HCT116 (cell line): ENCODE measurements at places on chromosomes 2 and 18.
A peak's percentile ranks its signal among the peaks of the same experiment; 100 is the strongest.

DNA sequence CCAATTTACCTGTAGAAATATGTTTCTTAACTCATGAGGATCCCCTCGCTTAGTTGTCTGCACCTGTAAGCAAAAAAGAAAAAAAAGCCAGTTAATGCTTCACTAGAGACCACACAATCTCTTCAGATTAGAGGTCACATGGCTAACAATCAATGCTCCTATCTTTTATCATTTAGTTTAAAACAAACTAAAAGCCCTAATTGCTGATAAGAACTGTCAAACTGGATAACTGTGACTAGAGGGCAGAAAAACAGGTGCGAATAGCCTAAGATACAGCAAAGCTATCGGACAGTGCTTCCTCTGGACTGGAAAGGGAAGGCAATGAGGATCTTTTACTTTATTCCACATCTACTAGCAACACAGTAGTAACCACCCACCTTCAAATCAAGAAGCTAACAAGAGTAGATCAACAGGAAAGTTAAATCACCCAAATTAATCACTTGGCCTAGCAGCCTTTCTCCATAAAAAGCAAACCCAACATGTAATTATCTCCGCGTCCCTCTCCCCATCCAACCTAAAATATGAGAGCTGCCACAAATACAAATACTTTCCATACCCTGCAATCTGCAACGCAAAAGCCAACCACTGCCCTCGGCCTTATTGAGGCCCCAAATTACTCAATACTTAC is 734 bp downstream of the SLC25A12 start:
- DNase-seq = no peak

- no peak for DNase-seq
These were observed 60.7 kb downstream of the CDC42EP3 start for GRCh38 chr2:37610638-37611289.

GRCh38 chr2:219281588-219281987 is 2.4 kb downstream of the DNAJB2 start:
- no peak for DNase-seq

- no peak for DNase-seq
These were observed 83.0 kb downstream of the FAM117B start for GRCh38 chr2:202717598-202718310.

- DNase-seq = no peak
These were observed 161.5 kb downstream of the PTGR3 start for GRCh38 chr18:75047240-75047961.

GRCh38 chr18:45173799-45174519 is 441.3 kb upstream of the SLC14A2 start:
- no peak for DNase-seq

GRCh38 chr2:120477198-120477597 is 131.3 kb downstream of the INHBB start:
- no peak for DNase-seq

DNA sequence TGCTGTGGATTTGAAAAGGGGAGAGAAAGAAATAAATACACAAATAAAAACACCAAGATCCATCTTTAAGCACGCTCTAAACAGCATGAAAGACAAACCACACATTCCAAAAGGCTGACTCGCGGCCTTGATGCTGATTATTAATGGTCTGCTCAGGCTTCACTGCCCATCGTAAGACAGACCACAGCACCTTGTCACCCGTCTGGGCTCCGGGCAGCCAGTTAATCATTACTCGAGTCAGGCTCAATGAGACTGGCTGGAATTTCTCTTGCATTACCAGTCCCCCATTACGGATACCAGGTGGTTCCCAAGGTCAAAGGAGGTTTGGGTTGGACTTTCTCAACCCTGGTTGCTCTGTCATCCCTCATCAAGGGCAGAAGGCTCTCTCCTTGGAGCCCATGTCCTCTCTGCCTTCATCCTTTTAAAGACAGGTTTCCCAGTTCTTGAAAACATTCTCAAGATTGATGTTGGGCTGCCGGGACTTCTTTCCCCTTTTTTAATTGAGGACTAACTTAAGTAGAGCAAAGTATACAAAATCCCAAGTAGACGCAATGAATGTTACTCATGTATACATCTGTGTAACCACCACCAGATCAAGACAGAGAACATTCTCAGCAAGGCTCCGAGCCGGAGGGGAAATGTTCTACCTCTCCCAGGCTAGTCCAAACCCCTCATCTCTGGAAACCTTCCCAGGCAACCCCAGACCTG is 8.1 kb downstream of the SMAD7 start:
- DNase-seq = peak; percentile 91

- no peak for DNase-seq
These were observed 21.9 kb downstream of the CD28 start for GRCh38 chr2:203728321-203728720.

DNA sequence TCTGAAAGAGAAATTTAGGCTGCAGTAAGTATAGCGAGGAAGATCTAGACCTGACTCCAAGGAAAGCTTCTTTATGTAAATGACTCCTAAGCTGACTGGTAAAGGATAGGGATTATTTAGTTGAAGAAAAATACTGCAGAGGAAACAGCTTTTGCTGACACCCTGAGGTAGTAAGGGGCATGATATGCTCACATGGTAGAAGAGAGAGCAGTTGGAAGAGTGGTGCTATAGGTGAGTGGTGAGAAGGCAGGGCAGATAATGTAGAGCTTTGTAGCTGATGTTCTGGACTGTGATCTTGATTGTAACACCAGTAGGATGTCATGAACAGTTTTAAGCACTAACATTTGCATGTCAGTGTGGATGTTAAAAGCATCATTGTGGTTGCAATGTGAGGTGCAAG is 639.1 kb upstream of the SLC39A10 start:
- DNase-seq = no peak

DNA sequence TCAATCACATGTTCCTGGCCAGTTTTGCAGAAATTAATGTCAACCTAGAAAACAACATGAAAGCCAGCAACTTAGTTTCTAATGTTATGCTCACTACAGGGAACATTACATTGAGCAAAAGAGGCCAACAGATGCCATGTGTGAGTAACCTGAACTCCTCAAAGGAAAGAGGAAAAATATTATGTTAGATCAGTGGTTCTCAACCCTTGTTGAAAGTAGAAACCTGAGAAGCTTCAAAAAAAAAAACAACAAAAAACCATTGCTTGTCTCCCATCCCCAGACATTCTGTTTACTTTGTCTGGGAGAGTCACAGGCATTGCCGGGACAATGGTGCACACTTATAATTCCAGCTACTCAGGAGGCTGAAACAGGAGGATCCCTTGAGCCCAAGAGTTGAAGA is 57.7 kb downstream of the METTL4 start:
- no peak for DNase-seq

DNA sequence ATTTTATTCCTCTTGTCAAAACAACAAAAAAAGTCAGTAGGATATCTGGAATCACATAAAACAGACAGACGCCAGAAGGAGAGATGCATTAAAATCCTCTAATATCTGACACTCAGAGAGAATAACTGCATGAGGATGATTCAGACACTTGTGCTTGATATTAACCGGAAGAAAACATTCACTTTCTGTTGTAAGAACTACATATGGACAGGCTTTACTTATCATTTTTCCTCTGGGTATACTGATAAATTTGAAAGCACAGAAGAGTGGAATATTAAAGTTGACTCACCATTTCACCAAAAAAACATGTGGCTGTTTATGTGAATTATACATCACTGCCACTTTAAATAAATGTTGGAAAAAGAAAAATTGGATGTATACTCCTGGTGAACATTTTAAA is 589.1 kb upstream of the CDH2 start:
- DNase-seq = no peak

- DNase-seq = no peak
These were observed 5.3 kb downstream of the ONECUT2 start for GRCh38 chr18:57440331-57441070.

- no peak for DNase-seq
These were observed 95.6 kb downstream of the TNFRSF11A start for GRCh38 chr18:62420513-62421209.

DNA sequence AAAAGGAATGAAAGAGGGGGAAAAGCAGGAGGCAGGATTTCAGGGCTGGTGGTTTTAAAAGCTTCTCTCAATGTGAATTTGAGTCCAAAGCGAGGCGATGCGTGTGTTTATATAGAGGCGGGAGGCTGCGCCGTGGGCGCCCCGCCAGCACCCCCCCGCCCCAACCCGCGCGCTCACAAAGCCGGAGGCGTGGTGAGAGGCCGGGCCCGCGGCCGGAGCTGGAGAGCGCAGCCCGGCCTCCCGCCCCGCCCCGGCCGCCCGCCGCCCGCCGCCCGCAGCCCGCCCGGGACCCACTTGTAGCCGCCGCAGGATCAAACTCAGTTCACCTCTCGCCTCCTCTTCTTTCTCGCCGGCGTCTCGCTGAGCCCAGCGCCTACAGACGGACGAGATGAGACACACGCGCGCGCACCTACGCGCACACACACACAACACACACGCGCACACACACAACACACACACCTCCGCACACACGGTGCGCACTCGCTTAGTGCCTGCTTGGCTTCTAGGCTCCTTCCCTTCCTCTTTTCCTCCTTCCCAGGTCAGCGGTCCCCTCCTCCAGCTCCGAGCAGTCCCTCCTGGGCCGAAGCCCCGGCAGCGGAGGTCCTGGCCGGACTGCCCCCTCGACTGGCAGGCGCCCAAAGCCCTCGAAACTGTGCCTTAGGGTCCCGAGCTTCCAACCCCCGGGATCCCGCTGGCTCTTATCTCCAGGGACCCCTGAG is 1.3 kb upstream of the CYP26B1 start:
- no peak for DNase-seq

DNA sequence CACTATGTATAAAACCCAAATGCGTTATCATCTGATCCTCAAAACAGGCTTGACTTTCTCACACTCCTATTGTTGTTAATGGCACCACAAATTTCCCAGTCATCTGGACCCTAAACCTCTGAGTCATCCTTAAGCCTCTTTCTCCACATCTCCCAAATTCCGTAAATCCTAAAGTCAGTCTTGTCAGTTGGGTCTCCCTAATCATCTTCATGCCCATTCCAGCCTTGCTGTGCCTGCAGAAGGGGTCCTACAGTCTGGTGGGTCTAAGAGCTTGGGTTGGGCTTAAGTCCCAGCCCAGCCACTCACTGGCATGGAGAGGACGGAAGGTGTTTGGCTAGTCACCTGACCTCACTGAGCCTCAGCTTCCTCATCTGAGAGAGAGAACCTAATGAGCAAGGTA is 265.1 kb upstream of the SIX3 start:
- DNase-seq = no peak

DNA sequence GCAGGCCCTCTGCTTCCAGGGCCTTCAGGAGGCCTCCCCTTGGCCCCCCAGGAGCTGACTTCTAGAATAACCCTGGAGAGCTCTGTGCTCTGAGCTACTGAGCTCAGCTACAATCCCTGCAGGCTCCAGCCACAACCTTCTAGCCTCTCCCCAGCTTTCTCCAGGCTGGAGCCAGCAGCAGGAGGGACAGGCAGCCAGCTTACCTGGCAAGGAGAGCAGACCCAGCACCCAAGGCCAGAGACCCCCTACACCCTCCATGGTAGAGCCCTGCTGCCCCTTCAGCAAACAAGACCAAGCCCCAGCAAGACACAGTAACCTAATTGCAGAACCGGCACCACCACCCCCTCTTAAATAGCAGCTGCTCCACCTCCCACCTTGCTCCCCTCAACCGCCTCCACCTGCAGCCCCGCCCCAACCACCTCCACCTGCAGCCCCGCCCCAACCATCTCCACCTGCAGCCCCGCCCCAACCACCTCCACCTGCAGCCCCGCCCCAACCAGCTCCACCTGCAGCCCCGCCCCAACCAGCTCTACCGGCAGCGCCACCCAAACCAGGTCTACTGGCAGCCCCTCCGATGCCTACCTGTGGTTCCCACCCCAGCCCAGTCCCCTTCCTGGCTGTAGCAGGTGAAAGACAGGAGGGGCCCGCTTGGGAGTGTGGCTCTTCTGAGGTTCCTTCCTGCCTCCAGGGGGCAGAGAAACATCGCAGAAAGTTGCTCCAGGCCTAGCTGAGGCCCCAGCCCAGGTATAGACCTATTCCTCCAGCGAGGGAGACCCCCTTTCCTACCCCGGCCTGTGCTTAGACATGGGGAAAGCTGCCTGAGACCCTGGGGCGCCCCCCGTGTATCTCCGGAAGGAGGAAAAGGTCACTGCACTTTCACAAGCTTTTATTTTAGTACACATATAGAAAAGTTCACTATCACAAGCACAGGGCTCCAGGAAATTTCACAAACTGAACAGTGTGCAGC is at the start of gene ASTL:
TSS of gene ASTL (minus strand) at position 324 of the 967 bp plus-strand sequence. CDS start at position 258, 66 bp downstream.
- no peak for DNase-seq

DNA sequence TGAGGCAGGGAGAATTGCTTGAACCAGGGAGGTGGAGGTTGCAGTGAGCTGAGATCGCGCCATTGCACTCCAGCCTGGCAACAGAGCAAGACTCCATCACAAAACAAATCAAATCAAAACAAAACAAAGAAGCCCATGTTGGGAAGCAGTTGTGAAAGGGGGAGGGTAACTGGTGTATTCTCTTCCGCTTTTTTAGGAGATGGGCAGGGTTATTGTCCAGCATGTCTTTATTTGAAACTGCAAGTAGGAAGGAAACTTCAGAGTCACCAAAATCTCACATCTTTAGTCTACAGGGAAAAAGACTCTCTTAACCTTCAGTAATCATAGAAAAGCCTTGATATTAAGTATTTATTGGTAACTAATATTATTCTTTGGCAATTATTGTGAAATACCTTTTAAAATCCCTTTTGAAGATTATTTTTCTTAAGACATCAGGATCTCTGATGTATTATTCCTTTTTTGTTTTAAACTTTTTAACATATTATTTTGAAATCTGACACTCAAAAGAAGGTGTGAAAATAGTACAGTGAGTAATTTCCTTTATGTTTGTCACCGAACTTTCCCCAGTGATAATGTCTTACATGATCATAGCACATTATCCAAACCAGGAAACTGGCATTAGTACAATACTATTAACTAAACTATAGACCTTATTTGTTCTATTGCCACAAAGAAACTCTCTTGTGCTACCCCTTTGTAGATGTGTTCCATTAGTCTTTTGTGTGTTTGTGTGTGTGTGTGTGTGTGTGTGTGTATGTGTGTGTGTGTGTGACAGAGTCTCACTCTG is 84.3 kb upstream of the LTBP1 start:
- DNase-seq = no peak

DNA sequence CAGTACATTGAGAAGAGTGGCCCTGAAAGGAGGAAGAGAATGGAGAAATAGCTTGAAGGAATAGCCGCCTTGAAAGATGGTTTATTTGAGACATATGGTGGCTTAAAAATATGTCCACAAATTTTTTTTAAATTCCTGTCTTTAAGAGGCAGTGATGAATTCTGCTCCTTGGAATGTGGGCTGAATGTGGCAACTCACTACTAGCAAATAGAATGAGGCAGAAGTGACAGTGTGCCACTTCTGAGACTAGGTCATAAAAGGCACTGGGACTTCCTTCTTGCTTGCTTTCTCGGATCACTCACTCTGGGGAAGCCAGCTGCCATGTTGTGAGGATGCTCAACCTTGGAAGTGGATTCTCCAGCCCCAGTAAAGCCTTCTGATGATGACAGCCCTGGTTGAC is 67.0 kb downstream of the FAM161A start:
- no peak for DNase-seq
